Lung (tissue), 17 donors: ENCODE measurements at places on chromosomes 12 and 14. TPM values are rescaled to one million over a fixed set of nuclear protein-coding genes. Genes with fewer than 3 reads are reported as not detected.

The TAS2R43 gene
- total RNA-seq: 15.1 TPM

The GSC gene
- total RNA-seq: 0.21 TPM

The PSMA6 gene
- total RNA-seq: 217 TPM

The EAPP gene
- 25.4 TPM for total RNA-seq

The P2RX2 gene
- total RNA-seq: 0.25 TPM

The FLRT2 gene
- 53.7 TPM for total RNA-seq

The BATF gene
- total RNA-seq: 8.2 TPM

The KLHL33 gene
- total RNA-seq: 0.51 TPM

The OR6S1 gene
- total RNA-seq: not detected

The ZDHHC22 gene
- not detected for total RNA-seq

The PPP2R5C gene
- 180 TPM for total RNA-seq

The WNT5B gene
- 7.8 TPM for total RNA-seq

The PDZRN4 gene
- 0.54 TPM for total RNA-seq

The RPL10L gene
- total RNA-seq: not detected

The CLEC4D gene
- 1.6 TPM for total RNA-seq

The CDKN1B gene
- 89.4 TPM for total RNA-seq

The POTEM gene
- not detected for total RNA-seq

The KRT4 gene
- total RNA-seq: 3.3 TPM

The NKX2-1 gene
- 236 TPM for total RNA-seq

The FOXJ2 gene
- total RNA-seq: 14.3 TPM

The OXA1L gene
- total RNA-seq: 99.8 TPM

The ZBTB42 gene
- total RNA-seq: 10.2 TPM

The PPP1R1A gene
- 0.65 TPM for total RNA-seq

The MYG1 gene
- 63.5 TPM for total RNA-seq

The PAH gene
- 0.64 TPM for total RNA-seq

The TEAD4 gene
- 36.3 TPM for total RNA-seq

The GLT8D2 gene
- 7.3 TPM for total RNA-seq

The EIF2S3B gene
- total RNA-seq: 1.8 TPM

The OSGEP gene
- 35.5 TPM for total RNA-seq

The KRT80 gene
- 1.8 TPM for total RNA-seq

The SCN8A gene
- total RNA-seq: 0.77 TPM

The PLXNC1 gene
- 70.0 TPM for total RNA-seq

The VRTN gene
- total RNA-seq: 0.06 TPM

The KRT77 gene
- not detected for total RNA-seq

The CEBPE gene
- total RNA-seq: not detected

The LRTM2 gene
- not detected for total RNA-seq

The LTB4R gene
- 4.4 TPM for total RNA-seq

The RASAL1 gene
- 0.58 TPM for total RNA-seq

The CIDEB gene
- total RNA-seq: 9.6 TPM

The CLMN gene
- total RNA-seq: 33.5 TPM

The GPD1 gene
- 20.0 TPM for total RNA-seq

The FBXO21 gene
- total RNA-seq: 42.2 TPM

The ANKS1B gene
- total RNA-seq: 10.3 TPM

The SLC22A17 gene
- total RNA-seq: 27.3 TPM

The KITLG gene
- 142 TPM for total RNA-seq

The CCDC175 gene
- total RNA-seq: 0.34 TPM

The FBXW8 gene
- total RNA-seq: 20.3 TPM

The GPRC5D gene
- not detected for total RNA-seq

The SLC10A1 gene
- total RNA-seq: not detected

The OTOGL gene
- total RNA-seq: 0.15 TPM
